ENCODE measurements at places on chromosomes 11 and 22. TPM values are rescaled to one million over a fixed set of nuclear protein-coding genes. Genes with fewer than 3 reads are reported as not detected.

DNA sequence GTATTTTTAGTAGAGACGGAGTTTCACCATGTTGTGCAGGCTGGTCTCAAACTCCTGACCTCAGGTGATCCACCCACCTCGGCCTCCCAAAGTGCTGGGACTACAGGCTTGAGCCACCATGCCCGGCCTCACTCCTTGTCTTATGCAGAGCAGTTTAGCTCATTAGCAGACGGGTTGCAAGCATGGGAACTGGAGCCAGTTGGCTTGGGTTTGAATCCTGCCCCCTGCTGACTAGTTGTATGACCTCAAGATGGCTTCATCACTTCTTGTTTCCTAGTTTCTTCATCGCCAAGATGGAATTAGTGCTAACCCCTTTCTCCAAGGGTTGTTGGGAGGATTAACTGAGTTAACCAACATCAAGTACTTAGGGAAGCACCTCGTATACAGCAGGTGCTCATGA lies 23.4 kb upstream of the RASD2 start:
- no peak for DNase-seq

- no peak for DNase-seq
Observed at GRCh38 chr11:114017723-114018122, 41.8 kb upstream of the ZBTB16 start.

- no peak for DNase-seq
Observed at GRCh38 chr11:89495951-89496350, 4.8 kb upstream of the NOX4 start.

DNA sequence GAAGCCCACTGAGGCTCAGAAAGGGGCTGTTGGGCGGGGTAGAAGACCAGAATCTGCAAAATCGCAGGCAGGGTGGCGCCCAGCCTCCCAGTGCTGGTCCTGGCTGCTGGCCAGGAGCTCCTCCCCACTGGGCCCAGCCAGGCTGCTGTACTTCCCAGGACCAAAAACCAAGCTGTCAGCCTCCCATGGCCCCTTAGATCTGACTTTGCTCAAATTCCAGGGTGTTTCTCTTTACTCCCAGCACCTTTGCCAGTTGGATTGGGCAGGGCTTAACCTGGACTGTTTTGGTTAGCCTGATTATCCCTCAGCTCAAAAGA lies 44.2 kb upstream of the WEE1 start:
- peak; percentile 73 for DNase-seq

GRCh38 chr11:20353829-20354434 lies 9.6 kb upstream of the HTATIP2 start:
- no peak for DNase-seq

- DNase-seq = peak; percentile 14
Observed at GRCh38 chr22:49303781-49304461, 523.8 kb downstream of the BRD1 start.

- DNase-seq = peak; percentile 64
Observed at GRCh38 chr22:31230871-31231621, 18.9 kb downstream of the LIMK2 start.

DNA sequence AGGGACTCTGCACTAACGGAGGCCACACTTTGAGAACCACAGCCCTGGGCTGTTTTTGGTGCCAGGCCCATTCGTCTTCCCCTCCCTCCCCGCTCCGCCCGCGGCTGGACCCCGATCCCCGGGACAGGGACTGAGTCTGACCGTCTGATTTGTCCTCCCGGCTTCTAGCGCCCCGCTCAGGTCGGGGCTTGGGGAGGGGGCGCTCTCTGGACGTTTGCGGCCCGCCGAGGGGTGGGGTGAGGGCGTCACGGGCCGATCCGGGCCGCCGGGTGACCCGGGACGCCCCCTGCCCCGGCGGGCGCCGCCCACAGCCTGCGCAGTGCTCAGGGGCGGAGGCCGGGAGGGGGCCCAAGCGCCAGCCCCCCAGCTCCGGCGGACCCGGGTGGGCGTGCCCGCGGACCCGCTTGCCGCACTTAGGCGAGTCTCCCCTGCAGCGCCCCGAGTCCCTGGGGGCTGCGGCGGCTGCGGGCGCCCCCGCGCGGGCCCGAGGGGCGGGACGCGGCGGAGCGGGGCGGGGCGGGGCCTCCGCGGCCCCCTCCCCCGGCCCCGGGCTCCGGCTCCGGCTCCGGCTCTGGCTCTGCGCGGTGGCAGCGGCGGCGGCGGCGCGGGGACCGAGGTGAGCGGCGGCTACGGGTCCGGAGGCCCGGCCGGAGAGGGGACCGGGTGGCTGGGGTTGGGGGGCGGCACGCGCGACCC lies 33.7 kb upstream of the PRR5 start:
- peak; percentile 34 for DNase-seq

DNA sequence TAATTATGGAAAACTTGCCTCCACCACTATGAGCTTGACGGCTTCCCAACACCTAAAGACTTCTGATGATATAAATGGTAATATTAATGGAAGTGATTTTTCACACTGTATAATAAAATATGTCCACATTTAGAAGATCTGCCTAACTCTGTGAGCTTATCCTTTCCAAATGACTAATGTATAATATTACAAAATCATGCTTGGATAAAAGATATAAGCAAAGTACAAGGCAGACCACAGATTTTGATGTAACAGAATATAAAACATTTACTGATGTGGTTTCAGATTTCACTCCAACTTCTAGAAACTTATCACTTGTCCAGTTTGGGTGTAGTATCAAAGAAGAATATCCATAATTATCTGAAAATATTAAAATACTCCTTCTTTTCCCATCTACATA lies 36.9 kb downstream of the GALNT18 start:
- no peak for DNase-seq

DNA sequence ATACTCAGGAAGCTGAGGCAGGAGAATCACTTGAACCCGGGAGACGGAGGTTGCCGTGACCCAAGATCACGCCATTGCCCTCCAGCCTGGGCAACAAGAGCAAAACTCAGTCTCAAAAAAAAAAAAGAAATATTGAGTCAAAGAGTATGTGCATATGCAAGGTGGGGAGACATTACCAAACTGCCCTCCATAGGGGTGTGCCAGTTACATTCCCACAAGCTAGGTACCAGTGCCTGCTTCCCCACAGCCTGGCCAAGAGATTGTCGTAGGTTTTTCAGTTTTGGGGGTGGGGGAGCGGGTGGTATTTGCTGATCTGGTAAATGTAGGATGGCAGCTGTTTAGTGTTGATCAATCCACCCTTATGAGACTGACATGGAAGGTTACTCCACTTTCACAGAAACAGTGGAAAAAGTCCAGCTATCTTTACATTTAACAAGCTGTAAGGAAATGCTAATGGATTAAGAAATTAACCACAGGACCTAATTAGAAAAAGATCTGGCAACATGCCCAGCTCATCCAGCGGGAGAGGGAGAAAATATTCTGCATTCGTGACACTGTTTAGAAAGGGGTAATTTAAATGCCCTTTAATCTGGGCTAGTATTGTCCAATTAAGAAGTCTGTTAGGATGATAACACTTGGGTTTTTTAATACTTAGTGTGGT lies 89.4 kb downstream of the PACS1 start:
- no peak for DNase-seq

DNA sequence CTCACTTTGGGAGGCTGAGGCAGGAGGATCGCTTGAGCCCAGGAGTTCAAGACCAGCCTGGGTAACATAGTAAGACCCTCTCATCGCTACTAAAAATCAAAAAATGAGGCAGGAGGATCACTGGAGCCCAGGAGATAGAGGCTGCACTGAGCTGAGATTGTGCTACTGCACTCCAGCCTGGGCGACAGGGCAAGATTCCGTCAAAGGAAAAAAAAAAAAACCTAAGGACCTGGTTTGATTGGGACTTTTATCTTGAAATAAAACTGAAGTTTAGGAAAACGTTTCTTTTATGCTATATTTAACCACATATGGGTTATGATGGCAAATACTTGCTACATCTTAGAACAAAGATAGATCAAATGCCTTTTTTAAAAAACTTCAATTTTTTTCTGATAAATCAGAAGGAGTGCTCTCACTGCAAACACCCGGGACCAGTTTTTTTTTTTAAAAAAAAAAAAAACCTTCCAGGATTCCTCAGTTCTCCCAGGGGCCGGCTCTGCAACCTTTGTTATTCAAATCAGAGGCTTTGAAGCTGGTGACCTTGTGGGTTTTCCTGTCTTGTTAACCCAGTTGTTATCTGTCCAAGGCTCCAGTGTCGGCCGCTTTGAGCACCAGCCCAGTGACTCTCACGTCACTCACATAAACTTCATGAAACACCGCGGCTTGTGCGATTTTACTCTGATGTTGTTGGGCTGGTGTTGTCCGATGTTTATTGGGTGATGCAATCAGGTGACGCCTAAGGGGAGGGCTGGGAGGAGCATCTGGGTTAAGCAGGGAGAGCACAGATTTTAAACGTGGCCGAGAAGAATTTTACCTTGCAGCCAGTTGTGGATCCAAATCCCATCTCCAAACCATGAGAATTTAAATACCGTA lies 24.7 kb upstream of the SLC22A12 start:
- DNase-seq = peak; percentile 69

DNA sequence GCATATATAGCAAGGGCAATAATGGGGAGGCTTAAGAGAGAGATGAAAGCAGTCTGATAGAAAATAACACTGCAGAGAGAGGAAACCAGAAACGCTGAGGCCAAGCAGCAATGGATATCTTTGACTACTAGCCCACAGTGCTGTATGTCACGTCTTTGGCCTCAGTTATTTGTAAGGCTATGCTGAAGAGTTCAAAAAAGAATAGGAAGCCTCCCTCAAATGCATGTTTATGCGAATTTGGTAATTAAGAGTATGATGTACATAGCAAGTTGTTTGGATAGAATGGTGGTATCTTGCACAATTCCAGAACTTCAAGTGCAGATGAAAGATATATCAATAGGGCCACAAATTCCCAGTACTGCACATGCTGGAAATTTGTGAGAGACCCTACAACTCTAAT lies 89.2 kb downstream of the MPPED2 start:
- DNase-seq = no peak

GRCh38 chr22:42962295-42963230 lies 52.4 kb downstream of the PACSIN2 start:
- peak; percentile 72 for DNase-seq

- DNase-seq = peak; percentile 71
Observed at GRCh38 chr22:37508431-37508992, 10.7 kb downstream of the CARD10 start.

GRCh38 chr11:74725701-74726100 lies 5.5 kb downstream of the CHRDL2 start:
- no peak for DNase-seq

- DNase-seq = no peak
Observed at GRCh38 chr11:122721201-122721963, 65.9 kb downstream of the UBASH3B start.

The KRTAP5-2 gene
- total RNA-seq = not detected

The SCGB1C1 gene
- not detected for total RNA-seq

The MMP8 gene
- total RNA-seq = not detected

The DGCR6 gene
- total RNA-seq = 2.3 TPM

Data from left colon (tissue), 2 donors.